ENCODE measurements at places on chromosomes 2 and 18.

DNA sequence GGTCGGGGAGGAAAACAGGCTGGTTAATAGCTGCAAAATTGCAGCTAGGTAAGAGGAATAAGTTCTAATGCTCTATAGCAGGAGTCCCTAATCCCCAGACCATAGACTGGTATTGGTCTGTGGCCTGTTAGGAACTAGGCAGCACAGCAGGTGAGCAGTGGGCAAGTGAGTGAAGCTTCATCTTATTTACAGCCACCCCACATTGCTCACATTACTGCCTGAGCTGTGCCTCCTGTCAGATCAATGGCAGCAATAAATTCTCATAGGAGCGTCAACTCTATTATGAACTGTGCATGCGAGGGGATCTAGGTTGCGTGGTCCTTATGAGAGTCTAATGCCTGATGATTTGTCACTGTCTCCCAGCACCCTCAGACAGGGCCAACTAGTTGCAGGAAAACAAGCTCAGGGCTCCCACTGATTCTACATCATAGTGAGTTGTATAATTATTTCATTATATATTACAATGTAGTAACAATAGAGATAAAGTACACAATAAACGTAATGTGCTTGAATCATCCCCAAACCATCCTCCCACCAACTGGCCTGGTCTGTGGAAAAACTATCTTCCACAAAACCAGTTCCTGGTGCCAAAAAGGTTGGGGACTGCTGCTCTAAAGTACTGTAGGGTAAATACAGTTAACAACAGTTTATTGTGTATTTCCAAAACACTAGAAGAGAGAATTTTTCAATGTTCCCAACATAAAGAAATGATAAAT lies 91.7 kb upstream of the TFCP2L1 start:
- no peak for DNase-seq

GRCh38 chr2:186639939-186640338 lies 50.1 kb downstream of the ITGAV start:
- DNase-seq = no peak

- no peak for DNase-seq
Observed at GRCh38 chr2:55054106-55054875, 4.0 kb upstream of the RTN4 start.

DNA sequence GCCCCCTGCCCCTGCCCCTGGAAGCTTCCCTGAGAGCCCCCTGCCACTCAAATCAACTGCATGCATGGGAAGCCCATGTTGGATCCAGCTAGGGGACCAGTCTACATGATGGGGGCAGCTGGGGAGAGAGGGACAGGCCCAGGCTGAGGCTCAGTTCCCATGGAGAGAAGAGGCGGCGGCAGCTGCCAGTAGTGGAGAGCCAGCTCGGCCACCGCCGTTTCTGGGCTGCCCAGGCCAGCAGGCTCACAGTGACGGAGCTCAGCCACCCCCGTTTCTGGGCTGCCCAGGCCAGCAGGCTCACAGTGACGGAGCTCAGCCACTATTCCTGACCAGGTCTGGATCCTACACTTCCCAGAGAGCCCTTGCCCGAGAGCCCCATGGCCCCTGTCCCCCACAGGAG lies 3.6 kb downstream of the MAB21L4 start:
- DNase-seq = no peak

DNA sequence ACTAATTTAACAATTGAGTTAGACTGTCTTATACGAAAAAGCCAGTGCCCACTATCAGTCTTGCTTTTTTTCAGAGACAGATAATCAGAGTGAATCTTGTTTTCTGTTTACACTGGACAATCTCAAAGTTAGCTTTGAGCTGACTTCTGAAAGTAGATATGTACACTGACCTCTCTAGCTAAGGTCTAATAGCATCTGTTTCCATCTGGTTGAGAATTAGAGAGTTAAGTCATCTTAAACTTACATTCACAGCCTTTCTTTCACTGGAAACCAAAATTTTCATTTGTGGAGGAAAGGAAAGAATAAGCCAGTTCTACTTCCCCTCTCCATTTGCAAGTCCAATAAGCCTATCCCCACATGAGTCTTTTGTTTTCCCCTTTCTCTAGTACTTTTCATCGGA lies 89.3 kb downstream of the VRK2 start:
- DNase-seq = no peak
